ENCODE measurements at places on chromosomes 3 and 15.

GRCh38 chr3:27500035-27500434 is 15.9 kb upstream of the SLC4A7 start:
- no peak for DNase-seq

DNA sequence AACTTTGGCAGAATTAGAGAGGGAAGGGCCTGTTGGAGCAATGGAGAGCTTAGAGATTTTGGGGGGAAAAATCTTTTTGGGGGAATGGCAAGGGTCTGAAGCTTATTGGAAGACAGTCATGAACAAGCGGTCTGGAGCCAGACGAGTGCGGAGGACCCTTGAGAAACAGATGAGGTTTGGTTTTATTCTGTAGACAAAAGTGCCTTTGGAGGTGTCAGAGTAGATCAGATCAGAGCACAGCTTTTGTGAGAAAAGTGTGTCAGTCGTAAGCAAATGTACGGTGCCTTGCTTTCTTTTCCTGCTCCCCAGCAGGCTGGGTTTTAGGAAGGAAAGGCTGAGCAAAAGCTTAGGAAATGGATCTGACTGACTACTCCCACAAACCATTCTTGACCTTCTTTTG is 236.8 kb upstream of the TPRG1 start:
- DNase-seq = no peak

DNA sequence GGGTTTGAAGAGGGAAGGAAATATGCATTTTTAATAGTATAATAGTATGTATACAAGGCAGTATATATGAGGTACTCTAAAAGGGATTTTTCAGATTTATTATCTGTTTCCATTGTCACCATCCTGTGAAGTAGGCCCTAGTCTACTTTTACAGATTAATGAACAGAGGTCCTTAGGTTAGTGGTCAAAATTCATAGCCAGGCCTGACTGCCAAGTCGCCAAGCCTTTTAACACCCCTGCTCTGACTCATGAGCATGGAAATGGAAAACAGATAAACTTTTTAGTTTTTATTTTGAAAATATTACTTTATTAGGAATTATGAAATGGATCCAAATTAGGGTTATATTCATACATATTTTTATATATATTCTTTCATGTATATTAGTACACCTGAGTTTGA is 146.9 kb downstream of the BBX start:
- DNase-seq = no peak

DNA sequence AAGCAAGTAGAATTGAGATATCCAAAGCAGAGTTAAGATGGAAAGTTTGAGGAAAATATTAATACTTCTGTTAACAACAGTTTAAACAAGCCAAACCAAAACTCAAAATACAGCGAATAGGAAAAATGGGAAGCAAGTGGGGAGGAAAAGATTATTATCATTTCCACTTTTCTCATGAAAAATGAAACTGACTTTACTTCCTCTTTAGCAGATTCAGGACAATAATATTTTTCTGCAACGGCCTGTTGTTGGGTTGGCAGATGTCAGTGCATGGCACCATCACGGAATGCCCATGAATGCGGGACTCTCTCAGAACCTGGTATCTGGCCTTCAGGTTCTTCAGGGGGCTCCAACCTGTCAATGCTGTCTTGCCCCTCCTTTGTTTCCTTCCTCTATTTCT is 11.1 kb downstream of the ANKUB1 start:
- DNase-seq = no peak

- DNase-seq = no peak
Measured at GRCh38 chr3:157354722-157355121, 81.9 kb upstream of the PTX3 start.

DNA sequence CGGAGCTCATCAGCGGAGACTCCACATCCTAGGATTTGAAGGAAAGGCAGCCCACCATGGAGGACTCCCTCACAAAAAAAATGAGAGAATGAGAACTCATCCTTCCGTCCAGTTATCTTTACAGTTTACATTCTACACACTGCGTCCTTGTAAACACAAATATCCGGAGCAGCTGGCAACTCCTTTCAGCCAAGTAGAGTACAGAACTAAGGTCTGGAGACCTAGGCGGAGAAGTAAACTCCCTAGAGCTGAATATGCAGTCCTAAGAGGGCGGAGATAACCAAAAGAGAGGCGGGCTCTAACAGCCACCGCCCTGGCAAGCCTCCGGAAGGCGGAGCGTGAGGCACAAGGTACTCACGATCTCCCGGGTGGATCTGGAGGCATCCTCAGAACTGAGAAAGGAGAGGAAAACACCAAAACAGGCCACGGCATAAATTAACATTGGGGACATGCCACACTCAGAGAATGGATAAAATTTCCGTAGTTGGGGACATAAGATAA is 924 bp upstream of the SIN3A start:
- peak; percentile 74 for DNase-seq

DNA sequence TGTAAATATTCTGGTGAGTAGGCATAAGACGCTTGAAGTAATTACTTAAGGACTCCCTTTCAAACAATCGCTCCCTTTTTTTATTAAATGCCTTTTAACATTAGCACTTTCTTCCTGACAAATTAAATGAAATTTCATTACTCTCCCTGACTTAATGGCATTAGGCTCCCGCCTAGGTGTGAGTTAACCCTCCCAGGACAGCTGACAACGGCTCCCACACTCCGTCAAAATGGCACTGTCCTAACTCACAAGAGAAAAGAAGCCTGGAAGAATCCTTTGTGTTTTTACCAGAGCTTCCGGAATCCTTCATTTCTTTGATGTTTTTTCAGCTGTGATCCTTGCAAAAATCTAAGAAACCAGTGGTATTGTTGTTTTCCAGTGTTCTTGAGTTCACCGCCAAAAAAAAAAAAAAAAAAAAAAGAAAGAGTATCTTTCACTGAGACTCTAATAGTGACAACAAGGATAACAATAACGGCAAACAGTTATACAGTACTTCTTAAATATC is 861.0 kb upstream of the NR2F2 start:
- DNase-seq = no peak

- DNase-seq = no peak
Measured at GRCh38 chr15:48914717-48915116, 36.8 kb downstream of the EID1 start.

- DNase-seq = no peak
Measured at GRCh38 chr3:55966566-55966965, 479.5 kb upstream of the WNT5A start.

GRCh38 chr3:127903611-127904375 is 11.2 kb upstream of the KBTBD12 start:
- DNase-seq = no peak

DNA sequence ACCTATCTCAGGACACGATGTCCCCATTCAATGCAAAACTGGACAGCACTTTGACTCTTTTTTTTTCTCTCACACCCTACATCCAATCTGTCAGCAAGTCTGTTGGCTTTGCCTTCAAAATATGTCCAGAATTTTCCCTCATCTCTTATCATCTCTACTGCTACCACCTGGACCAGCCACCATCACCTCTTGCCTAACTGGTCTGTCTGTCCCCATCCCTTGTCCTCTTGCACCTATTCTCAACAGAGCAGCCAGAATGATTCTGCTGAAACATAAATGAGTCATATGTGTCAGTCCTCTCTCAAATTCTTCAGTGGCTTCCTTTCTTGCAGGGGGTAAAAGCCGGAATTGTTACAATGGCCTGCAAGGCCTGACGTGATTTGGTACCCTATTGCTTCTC is 105.8 kb downstream of the CYP19A1 start:
- DNase-seq = no peak

DNA sequence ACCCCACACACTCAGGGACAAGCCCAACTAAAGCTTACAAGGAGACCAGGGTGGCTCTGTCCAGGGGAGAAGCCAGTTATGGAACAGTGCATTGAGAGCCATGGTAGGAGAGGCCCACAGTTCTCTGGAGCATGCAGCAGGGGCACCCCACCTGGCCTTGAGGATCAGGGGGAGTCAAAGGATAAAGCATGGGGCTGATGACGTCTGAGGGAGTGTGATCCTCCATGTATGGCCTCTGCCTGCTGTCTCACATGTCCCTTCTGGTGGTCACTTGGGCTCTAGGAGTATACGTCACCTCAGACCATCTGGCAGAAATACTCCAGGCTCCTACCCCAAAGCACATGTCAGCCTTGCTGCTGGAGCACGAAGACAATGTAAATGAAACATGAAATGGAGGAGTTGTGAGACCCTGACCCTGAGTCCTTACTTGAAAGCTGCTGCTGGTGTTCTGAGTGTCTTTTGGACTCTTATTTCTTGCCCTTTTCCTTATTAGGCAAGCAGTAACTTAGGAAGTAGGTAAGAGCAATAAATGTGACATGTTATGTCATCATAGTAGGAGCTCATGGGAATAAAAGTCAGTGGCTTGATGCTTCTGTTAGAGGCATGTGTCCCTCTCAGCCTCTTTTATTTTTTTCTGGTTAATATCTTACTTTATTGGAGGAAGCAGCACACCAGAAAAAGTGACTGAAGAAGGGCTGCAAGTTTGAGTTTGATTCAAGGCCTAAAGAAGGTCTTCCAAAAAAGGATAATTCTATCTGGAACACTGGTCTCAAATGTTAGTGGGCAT is 15.5 kb downstream of the SRPRB start:
- no peak for DNase-seq

DNA sequence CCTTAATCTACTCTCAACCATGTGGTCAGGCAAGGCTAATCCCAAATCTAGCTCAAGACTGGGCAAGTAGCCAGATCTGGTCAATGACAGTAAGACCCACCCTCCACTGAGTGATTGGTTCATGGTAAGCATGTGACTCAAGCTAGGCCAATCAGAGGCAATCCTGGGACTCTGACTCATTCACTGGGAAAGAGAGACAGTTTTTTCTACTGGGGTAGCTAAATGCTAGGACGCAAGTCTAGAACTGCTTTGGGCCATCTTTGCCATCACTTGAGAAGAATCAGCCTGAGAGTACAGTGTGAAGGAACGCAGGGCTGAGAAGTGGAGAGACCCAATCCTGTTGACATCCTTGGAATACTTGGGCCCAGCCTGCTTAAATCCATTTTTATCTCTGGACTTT is 9.4 kb upstream of the RAD18 start:
- no peak for DNase-seq

DNA sequence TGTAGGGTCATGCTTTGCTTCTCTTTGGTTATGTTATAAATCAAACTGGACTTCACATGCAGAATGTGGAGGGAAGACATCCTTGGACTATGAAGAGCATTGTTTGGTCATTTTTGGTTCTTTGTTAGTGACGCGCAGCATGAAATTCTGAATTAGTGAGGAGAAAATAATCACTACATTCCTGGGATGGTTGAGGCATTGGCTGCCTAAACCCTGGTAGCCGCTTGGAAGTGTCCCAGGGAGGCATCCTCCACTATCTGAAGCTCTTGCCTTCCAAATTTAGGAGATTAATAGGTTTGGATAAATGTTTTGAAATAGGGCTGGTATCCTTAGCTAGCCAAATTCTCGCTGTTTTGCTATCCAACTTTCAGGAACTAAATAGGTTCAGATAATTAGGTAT is 96.2 kb downstream of the CLSTN2 start:
- no peak for DNase-seq

- DNase-seq = no peak
Measured at GRCh38 chr15:98592136-98592535, 56.2 kb upstream of the IGF1R start.

GRCh38 chr3:30222441-30222840 is 384.0 kb upstream of the TGFBR2 start:
- no peak for DNase-seq

DNA sequence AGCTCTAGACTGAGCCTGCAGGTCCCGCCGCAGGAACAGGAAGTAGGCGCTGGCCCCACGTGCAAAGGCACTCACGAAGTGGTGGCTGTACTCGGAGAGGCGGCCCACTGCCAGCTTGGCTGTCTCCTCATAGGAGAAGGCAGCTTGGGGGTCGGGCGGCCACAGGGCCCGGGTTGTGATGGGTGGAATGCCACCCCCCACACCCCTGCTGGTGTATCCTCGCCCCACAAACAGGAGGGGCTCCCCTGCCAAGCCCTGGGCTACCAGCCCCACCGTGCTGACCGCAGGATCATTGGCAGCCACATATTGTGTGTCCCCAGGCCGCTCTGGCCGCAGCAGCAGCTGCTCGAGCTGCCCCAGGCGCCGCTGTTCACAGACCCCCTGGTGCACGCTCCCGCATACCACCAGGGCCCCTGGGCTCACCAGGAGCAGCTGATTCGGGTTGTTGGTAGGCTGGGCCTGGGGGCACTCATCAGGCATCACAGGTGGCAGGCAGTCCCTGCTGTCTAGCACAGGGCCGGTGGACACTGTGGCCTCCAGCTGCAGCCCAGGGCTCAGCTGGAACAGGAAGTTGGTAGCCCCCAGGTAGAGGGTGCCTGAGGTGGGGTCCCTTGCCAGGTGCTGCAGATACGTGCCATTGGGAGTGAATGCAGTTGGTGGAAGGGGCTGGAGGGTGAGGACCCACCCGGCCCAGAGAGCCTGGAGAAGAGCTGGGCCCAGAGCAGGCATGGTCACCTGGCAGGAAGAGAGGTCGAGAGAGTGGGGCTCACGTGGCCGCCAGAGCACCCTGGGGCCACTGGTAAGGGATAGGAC is 5.8 kb downstream of the PLXNB1 start:
- no peak for DNase-seq

- no peak for DNase-seq
Measured at GRCh38 chr15:82832601-82833361, 23.4 kb downstream of the WHAMM start.

GRCh38 chr3:122025296-122025695 is 3.2 kb upstream of the ILDR1 start:
- DNase-seq = no peak

DNA sequence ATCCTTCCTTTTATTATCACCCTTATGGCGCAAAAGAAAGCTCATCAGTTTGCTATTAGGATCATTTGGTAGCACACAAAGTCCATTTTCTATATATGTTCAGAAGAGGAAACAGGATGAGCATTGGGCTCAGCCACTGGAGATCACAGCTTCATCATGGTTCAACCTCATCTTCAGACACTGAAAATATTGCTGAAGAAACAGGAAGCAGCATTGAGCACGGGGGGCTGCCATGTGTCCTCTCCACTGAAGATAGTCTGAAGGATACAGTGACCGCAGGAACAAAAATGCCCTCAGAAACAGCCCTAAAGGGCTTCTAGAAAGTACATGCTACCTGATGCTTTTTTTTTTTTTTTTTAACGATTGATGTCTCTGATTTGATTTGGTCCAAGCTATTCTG is 835.3 kb upstream of the CFAP20DC start:
- no peak for DNase-seq

GRCh38 chr3:12508291-12508700 is 24.0 kb downstream of the TSEN2 start:
- DNase-seq = no peak

GRCh38 chr3:50150863-50151686 is 4.0 kb upstream of the SEMA3F start:
- no peak for DNase-seq

DNA sequence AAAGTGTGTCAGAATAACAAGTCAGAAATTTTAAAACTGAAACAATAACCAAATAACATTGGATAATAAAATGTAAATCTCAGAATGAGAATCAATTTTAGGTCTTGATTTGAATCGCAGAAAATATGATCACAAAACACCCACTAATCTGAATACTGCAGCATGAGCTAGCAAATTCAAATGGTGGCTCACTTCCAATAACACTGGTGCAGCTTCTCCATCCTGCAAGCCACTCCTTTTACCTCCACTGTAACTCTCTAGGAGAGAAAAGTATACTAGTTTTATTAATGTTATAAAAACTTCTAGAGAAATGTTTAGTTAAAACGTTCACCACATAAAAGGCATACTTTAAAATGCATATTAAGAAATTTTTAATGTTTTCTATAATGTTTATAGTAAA is 30.4 kb downstream of the UBE3A start:
- no peak for DNase-seq
